Progenitor cell of endocrine pancreas (in vitro differentiated cells): ENCODE measurements at places on chromosomes 16 and 17. TPM values are rescaled to one million over a fixed set of nuclear protein-coding genes. Genes with fewer than 3 reads are reported as not detected.

CRYBA1 gene
- not detected in 2 replicates for total RNA-seq

SEC14L5 gene
- 1.8 and 2.1 TPM in 2 replicates for total RNA-seq

CDRT15L2 gene
- not detected in 2 replicates for total RNA-seq

KIF2B gene
- not detected in 2 replicates for total RNA-seq

FBXW10B gene
- 0.69 and 0.81 TPM in 2 replicates for total RNA-seq

MILR1 gene
- total RNA-seq: not detected in 2 replicates

MT1X gene
- 6.8 and 6.9 TPM in 2 replicates for total RNA-seq

NACA2 gene
- not detected in 2 replicates for total RNA-seq

NPIPB9 gene
- 3.2 and 3.4 TPM in 2 replicates for total RNA-seq

GPR139 gene
- total RNA-seq: not detected in 2 replicates

KRT33B gene
- total RNA-seq: not detected in 2 replicates

GRCh38 chr16:77555126-77555525 lies 120.3 kb upstream of the ADAMTS18 start:
- no peak overlapping the region for H3K4me3 ChIP-seq
- H3K27ac ChIP-seq: no peak overlapping the region
- H3K36me3 ChIP-seq: no peaks in the 10 kb centered on the region
- H3K27me3 ChIP-seq: peaks cover 22% of the 10 kb centered on the region
- no peak for DNase-seq

GRCh38 chr17:9414471-9414870 lies 161.1 kb downstream of the STX8 start:
- H3K4me1 ChIP-seq: peaks cover 8% of the 10 kb centered on the region
- H3K4me3 ChIP-seq: no peak overlapping the region
- peaks cover 9% of the 10 kb centered on the region for H3K36me3 ChIP-seq
- no peak overlapping the region for H3K27ac ChIP-seq

DNA sequence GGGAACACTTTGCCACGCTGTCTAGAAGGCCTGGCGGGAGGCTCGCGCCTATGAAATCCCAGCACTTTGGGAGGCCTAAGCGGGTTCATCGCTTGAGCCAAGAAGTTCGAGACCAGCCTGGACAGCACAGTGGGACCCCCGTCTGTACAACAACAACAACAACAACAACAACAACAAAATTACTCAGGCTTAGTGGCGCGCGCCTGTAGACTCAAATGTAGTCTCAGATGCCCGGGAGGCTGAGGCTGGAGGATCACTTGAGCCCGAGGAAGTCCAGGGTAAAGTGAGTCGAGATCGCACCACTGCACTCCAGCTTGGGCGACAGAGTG lies 297 bp upstream of the SLFN13 start:
- H3K4me1 ChIP-seq: peaks cover 10% of the 10 kb centered on the region
- peak overlapping the region; percentile 79 for H3K4me3 ChIP-seq
- H3K27me3 ChIP-seq: peaks cover 28% of the 10 kb centered on the region
- no peaks in the 10 kb centered on the region for H3K36me3 ChIP-seq
- DNase-seq: no peak

GRCh38 chr17:31414550-31414918 lies 23.1 kb downstream of the RAB11FIP4 start:
- no peak overlapping the region for H3K27ac ChIP-seq
- no peak for DNase-seq
- H3K4me3 ChIP-seq: no peak overlapping the region
- H3K4me1 ChIP-seq: peaks cover 2% of the 10 kb centered on the region

DNA sequence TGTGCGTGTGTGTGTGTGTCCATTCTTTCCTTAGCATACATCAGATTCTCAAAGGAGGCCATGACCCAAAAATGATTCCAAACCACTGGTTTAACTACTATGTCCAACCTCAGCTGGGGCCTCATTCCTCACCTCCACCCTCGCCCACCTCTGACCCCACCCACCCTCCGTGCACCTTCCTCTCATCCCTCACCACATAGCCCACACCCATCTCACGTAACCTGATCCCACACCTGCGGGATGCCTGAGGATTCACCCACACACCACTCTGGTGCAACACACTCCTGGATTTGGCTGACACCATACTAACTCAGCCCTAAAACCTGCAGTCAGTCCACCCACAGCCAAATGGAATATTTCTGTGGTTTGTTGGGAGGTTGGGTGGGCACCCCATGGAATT lies 3.3 kb upstream of the CSNK2A2 start:
- DNase-seq: no peak
- no peak overlapping the region for H3K4me3 ChIP-seq
- H3K36me3 ChIP-seq: no peaks in the 10 kb centered on the region
- peaks cover 34% of the 10 kb centered on the region for H3K27me3 ChIP-seq

- H3K27ac ChIP-seq: no peak overlapping the region
- peaks cover 2% of the 10 kb centered on the region for H3K36me3 ChIP-seq
- H3K4me1 ChIP-seq: no peaks in the 10 kb centered on the region
- no peak overlapping the region for H3K4me3 ChIP-seq
These were observed 73.0 kb downstream of the ABCC6 start for GRCh38 chr16:16150117-16150877.

DNA sequence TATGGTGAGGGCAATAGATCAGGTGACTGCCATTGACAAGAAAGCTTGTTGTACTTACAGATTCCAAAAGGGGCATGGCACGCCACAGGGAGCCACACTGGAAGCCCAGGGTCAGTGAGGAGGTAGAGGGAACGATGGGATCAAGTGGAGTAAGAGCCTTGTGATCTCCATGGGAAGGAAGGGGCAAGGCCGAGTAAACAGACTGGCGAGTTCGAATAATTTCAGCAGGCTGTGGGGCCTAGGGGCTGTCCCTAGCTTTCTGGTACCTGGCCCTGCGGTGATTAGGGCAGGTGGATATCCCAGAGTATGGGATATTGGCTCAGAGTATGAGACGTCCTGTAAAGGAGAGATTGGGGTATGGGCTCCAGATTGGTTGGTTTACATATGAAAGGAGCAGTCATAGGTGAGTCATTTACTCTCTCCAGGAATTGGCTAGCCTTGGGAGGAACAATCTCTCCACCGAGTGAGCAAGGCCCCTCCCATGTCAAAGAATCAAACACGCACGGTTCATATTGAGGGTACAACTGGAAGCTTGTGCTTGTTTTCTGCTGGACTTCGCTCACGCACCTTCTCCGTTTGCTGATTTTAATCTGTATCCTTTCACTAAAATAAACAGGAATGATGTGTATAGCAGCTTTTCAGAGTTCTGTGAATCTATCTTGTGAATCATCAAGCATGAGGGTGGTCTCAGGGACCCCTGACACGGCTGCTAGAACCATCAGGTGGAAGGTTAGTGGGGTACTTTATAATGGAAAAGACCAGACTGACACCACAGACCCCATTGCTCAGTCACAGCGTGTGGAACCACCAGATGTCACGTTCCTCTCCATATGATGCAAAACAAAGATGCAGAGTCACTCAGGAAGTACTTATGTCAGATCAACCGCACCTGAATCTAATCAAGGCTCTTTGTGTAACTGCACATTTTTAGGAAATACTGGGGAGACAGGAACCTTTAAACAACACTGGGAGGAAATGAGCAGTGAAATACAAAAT lies 27.9 kb downstream of the GABARAPL2 start:
- H3K4me1 ChIP-seq: peaks cover 4% of the 10 kb centered on the region
- H3K4me3 ChIP-seq: no peak overlapping the region
- no peaks in the 10 kb centered on the region for H3K27me3 ChIP-seq
- H3K36me3 ChIP-seq: peaks cover 15% of the 10 kb centered on the region
- no peak for DNase-seq

DNA sequence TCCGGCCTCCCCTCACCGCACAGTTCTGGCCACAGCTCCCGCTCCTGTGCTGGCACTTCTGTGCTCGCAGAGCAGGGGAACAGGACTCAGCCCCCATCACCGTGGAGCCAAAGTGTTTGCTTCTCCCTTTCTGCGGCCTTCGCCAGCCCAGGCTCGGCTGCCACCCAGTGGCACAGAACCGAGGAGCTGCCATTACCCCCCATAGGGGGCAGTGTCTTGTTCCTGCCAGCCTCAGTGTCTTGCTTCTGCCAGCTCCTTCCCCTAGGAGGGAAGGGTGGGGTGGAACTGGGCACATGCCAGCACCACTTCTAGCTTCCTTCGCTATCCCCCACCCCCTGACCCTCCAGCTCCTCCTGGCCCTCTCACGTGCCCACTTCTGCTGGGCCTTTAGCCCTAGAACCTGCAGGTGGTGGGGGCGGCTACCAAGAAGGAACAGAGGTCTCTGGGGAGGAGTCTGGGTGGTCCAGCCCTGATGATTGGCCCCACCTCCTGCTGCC lies 645 bp upstream of the ELMO3 start:
- no peak overlapping the region for H3K4me3 ChIP-seq
- peaks cover 7% of the 10 kb centered on the region for H3K4me1 ChIP-seq
- no peaks in the 10 kb centered on the region for H3K27me3 ChIP-seq
- H3K27ac ChIP-seq: no peak overlapping the region
- no peak for DNase-seq

GRCh38 chr17:45135978-45136791 lies 698 bp downstream of the ACBD4 start:
- H3K4me3 ChIP-seq: peak overlapping the region; percentile 75
- H3K36me3 ChIP-seq: peaks cover 5% of the 10 kb centered on the region
- DNase-seq: no peak
- peaks cover 3% of the 10 kb centered on the region for H3K4me1 ChIP-seq
- no peak overlapping the region for H3K27ac ChIP-seq
- no peaks in the 10 kb centered on the region for H3K27me3 ChIP-seq

GRCh38 chr17:8651013-8651412 lies 20.5 kb upstream of the MYH10 start:
- H3K27ac ChIP-seq: no peak overlapping the region
- DNase-seq: no peak
- H3K27me3 ChIP-seq: peaks cover 5% of the 10 kb centered on the region
- peaks cover 6% of the 10 kb centered on the region for H3K4me1 ChIP-seq

- no peaks in the 10 kb centered on the region for H3K4me1 ChIP-seq
- no peaks in the 10 kb centered on the region for H3K36me3 ChIP-seq
- no peak overlapping the region for H3K27ac ChIP-seq
- DNase-seq: no peak
These were observed 573 bp upstream of the GNAO1 start for GRCh38 chr16:56190677-56191155.

DNA sequence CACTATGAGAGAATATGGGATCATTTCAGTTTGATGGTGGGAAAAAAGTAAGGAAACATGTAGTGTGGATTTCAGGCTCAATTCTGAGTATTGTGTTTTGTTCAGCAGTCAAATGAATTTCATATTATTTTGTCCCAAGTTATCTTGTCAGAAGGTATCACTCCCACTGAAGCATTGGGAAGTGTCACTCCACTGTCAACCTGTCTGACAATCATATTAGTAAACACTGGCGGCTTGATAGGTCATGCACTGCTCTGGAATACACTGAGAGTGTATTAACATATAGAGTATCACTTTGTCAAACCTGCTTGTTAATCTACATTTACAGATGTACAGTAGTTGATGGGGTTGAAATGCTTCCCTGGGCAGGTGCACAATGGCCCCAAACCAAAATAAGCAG lies 203.6 kb downstream of the HS3ST3A1 start:
- peaks cover 4% of the 10 kb centered on the region for H3K27me3 ChIP-seq
- H3K36me3 ChIP-seq: no peaks in the 10 kb centered on the region
- H3K4me3 ChIP-seq: no peak overlapping the region
- no peak for DNase-seq

GRCh38 chr16:82651921-82652601 lies 25.3 kb downstream of the CDH13 start:
- peaks cover 12% of the 10 kb centered on the region for H3K4me1 ChIP-seq
- H3K27me3 ChIP-seq: peaks cover 34% of the 10 kb centered on the region
- DNase-seq: no peak
- H3K27ac ChIP-seq: no peak overlapping the region
- H3K36me3 ChIP-seq: no peaks in the 10 kb centered on the region

DNA sequence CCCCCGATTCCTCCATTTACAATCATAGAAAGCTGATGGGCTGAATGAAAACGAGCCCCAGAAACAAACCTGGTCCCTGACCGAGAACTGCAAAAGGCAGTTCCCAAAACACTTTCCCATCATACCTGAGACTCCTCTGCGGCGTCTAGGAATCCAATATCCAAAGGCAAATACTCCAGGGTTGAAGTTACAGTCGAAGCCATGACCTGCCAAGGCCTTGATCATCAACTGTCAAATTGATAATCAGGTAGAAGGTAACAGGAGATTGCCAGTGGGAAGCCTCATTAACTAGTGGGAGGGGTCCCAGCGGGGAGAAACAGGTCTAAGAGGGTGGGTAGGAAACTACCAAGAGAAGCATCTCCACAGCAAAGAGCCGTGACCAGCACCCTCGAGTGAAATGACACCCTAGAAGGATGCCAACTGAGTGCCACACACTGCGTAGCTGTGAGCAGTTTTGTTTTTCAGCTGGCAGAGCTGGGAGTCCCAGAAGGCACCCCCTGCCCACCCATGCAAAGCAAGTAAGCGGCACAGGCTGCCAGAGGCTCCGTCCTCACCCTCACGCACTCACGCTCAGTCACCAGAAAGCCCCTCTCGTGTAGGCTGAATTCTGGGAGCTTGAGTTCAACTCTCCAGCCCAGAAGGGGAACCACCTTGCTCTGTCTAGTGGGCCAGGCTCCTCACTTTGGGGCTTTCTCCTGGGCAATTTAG lies 146.1 kb downstream of the GAS7 start:
- no peak overlapping the region for H3K4me3 ChIP-seq
- H3K27me3 ChIP-seq: peaks cover 6% of the 10 kb centered on the region
- DNase-seq: no peak
- H3K36me3 ChIP-seq: no peaks in the 10 kb centered on the region
- H3K4me1 ChIP-seq: no peaks in the 10 kb centered on the region
- no peak overlapping the region for H3K27ac ChIP-seq

DNA sequence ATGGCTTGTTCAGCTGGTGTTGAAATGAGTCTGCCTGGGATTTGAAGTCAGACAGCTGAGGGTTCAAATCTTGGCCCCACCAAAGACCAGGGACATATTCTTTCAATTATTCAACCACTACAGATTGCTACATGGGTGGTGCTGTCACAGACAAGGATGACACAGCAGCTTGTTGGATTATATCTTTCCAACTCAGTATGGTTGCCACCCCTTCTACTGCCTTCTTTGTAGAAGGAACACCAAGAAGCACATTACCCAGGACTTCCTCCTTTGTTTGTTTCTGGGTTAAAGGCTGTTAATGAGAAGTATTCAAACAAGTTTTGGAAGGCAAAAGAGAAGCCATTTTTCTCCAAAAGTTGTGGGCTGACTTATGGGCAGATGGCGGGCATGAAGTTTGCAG lies 78.6 kb downstream of the COPRS start:
- no peak overlapping the region for H3K27ac ChIP-seq
- no peaks in the 10 kb centered on the region for H3K4me1 ChIP-seq
- H3K27me3 ChIP-seq: peaks cover 3% of the 10 kb centered on the region
- no peak overlapping the region for H3K4me3 ChIP-seq

- H3K27ac ChIP-seq: peak overlapping the region; percentile 50
- H3K36me3 ChIP-seq: no peaks in the 10 kb centered on the region
- peaks cover 7% of the 10 kb centered on the region for H3K27me3 ChIP-seq
- H3K4me1 ChIP-seq: peaks cover 10% of the 10 kb centered on the region
These were observed 108.3 kb upstream of the CREBBP start for GRCh38 chr16:3988824-3989223.
